ENCODE measurements at places on chromosomes 1 and 21.
A peak's percentile ranks its signal among the peaks of the same experiment; 100 is the strongest.

GRCh38 chr21:26918323-26919079 lies 48.4 kb downstream of the ADAMTS5 start:
- DNase-seq = no peak

DNA sequence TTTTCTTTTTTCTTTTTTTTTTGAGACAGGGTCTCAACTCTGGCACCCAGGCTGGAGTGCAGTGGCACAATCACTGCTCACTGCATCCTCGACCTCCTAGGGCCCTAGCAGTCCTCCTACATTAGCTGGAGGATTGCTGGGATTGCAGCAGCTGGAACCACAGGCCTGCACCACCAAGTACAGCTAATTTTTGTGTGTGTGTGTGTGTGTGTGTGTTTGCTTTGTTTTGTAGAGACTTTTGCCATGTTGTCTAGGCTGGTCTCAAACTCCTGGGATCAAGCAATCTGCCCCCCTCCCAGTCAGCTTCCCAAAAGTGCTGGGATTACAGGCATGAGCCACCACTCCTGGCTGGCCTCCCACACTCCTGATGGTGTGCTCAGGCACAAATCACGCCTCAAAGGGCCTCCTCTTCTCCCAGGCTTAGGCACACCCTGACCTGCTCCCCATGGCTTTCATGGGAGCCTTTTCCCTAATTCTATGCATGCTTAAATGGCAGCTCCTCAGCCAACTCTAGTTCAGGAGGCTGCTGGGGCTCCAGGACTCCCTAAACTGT lies 9.4 kb downstream of the FAM229A start:
- no peak for DNase-seq

DNA sequence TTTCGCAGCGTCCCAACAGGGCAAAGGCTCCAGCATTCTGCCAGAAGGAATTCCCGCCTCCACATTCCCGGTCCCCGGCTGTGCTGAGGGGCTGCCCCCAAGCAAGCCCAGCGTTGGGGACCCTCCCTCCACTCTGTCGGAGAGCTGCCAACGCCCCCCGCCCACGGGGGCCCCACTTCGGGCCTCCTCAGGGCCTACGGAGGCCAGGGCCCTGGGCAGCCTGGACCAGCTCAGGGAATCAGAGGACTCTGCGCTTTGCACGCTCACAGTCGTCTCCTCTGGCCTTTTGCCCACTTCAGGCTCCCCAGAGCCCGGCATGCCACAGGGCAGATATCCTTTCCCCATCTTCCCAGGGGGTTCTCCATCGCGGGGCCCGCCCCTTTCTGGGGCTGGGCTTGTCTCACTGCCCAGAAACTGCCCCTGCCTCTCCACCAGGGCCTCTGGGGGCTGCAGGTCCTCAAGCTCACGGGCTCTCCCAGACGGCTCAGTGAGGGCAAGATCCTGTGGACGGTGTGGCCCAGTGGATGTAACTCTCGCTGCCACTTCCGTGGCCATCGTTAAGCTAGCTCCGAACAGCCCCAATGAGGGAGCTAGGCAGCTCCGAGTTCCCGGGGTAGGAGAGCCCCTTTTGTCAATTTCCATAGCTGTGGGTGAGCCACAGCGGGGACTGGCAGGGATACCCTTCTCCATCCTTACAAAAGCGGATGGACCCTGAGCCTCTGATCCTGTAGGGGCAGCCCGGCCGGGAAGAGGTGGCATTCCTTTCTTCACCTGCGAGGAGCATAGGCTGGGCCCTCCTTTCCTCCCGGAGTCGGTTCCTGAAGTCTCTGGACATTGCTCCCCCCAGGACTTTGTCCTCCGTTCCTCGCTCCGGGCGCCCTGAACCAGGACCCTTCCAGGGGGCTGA lies 2.8 kb downstream of the ITPKB start:
- DNase-seq = no peak

DNA sequence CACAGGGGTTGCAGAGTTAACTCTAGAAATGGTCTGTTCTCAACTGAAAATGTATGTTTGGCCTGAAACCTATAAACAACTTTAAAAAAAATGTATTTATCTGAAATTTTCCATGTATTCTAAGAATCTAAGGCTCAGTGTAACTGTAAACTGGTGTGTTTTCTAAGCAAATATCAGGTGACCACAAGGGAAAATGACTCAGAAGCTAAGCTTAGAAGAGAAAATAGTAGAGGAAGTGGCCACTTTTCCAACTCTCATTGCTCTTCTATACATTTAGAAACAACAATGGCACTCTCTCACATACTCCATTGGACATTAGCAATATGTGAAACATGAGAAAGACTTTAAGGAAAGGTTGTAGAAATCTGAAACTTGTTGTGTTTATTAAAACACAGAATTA lies 7.5 kb downstream of the TNFSF18 start:
- no peak for DNase-seq

- no peak for DNase-seq
Observed at GRCh38 chr21:15135867-15136629, 71.2 kb upstream of the NRIP1 start.

DNA sequence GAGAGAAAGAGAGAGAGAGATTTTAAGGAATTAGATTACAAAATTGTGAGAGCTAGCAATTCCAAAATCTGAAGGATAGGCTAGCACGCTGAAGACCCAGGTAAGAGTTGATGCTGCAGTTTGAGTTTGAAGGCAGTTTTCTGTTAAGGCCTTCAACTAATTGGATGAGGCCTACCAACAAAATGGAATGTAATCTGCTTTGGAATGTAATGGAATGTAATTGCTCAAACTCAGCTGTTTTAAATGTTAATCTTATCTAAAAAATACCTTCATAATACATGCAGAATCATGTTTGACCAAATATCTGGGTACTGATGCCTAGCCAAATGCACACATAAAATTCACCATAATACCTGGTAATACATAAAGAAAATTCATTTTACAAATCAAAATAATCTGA lies 976.1 kb downstream of the LTN1 start:
- no peak for DNase-seq

GRCh38 chr1:39144924-39145323 lies 59.6 kb upstream of the MACF1 start:
- DNase-seq = no peak

- no peak for DNase-seq
Observed at GRCh38 chr1:76381450-76382097, 307.0 kb downstream of the ST6GALNAC3 start.

GRCh38 chr1:208131621-208132286 lies 112.4 kb downstream of the PLXNA2 start:
- no peak for DNase-seq

DNA sequence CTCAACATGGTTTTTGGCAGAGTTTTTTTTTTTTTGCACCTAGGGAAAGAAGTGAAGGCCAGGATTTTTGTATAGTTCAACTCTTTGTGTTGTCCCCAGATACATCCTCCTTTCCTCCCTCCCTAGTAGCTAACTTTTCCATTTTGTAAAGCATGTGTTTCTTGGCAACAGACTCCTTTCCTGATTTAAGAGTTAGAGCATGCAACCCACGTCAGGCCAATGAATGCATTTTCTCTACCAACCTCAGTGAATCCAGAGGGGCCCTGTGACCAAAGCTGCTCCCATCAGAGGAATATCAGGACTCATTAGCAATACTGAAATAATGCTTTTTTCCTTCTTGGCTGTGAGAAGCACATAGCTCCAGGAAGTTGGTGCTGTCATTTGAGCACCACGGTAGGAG lies 287.2 kb downstream of the LMO4 start:
- DNase-seq = no peak

GRCh38 chr1:77370583-77371306 lies 88.9 kb downstream of the AK5 start:
- DNase-seq = no peak

GRCh38 chr1:16073490-16074119 lies at the start of gene FAM131C:
Gene FAM131C, minus strand, starts transcription at chr1:16073651. Its CDS starts 209 bp downstream, at chr1:16073442.
- DNase-seq = peak; percentile 16

DNA sequence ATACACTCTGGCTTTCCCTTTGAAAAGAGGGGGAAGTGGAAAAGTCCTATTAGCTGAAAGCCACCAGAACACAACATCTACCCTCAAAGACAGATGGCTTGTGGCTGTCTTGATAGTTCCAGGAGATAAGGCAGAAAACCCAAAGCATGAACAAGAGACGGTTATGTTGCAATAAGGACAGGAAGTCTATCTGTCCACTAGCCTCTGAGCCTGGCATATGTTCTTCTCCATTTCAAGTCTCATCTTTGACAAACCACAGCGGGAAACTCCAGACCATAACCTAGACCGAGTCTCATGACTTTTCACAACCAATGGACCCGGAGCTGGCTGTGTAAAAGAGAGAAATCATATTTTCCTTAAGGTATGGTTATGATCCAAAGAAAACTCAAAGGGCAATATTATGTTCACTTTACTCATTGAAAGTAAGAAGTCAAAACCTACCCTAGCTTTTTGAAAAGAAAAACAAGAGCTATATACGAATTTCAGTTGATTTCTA lies 33.8 kb downstream of the DUSP10 start:
- peak; percentile 30 for DNase-seq

GRCh38 chr1:215617979-215618378 lies 50.9 kb downstream of the KCTD3 start:
- no peak for DNase-seq

DNA sequence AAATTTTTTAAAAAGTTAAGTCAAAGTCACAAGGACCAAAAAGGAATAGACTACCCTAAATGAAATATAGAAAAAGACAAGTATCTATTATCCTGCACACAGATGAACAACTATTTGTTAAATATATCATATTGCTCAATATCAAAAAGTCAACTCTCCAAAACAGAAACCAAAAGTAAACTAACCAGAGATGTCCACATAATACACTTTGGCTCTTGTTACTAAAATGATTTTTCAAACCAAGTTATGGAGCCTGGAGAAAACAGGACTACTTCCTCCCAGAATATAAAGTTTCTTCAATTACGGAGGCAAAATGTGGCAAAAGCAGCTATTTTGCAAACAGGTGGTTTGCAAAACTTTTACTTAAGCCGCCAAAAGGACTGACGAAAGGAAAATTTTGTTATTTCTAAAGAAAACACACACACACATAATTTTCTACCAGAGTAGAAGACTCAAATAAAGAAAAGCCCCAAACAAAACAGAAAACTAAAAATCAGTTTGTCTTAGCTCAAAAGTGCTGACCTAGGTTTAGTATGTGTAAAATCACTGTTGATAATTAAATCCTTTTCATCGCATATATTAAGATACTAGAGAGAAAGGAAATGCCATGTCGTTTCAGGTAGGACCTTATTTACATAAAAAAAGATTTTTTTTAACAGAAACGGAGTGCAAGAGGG lies 1.1 kb downstream of the DPYD start:
- DNase-seq = no peak

DNA sequence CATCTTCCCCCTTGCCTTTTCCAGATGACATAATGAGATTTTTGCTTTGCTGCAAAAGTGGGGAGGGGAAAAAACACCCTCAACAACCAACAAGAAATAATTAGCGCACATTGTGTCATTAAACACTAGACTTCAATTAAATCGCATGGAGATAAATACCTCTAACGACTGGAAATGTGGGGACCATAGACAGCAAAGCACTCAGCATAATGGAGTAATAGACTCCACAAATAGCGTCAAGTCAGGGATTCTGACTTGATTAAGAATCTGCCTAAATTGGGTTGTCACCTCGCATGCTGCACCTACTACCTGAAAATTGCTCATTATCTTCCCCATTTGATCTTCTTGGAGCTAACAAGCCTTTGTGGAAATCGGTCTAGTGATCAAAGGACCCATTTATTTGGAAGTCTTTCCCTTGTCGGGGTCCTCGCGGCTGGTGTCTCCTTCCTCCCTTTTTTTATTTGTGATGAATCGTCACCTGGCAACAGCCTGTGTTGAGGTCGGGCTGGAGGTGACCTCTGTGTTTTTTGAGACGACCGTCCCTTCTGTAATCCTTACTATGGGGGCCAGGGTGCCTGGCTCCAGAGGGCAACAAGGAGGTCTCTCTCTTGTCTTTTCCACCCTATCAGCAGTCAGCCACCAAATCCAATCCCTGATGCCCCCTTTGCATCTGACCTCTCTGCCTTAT lies 75.3 kb upstream of the IGSF21 start:
- no peak for DNase-seq

DNA sequence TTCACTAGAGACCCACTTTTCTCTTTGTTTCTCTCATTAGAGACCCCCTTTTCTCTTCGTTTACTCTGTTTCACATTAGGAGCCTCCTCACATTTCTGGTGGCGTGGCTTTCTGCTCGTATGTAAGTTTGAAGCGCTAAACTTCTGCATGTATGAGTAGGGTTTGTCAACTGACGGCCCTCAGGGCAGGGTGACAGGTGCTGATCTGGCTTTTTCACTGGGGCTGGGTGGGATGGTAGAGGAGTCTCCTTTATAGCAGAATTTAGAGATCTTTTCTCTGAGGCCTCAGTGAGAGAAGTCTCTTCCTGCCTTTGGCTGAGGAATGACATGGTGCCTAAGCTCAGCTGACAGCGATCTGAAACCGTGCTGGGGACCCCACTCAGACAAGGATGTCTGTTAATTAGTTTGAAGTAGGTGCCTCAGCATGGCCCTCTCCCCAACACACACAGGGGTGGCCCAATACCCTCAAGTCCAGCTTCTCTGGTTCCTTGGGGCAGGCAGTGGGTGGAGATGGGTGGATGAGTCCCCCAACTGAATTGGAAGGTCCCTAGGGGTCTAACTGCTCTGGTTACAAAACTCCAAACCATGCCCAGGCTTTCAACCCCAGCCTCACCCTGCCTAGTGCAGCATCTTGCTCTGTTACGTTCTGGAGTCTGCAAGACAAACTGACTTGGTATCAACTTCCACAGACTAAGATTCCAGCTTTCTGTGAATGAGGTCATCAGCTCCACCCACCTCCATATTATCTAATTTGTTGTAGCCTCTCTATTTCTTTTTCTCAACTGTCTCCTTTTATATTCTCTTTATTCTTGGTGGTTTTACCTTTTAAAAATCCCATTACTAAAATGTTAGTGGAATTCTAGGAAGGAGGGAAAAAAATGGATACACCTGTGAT lies 3.2 kb downstream of the SLC1A7 start:
- DNase-seq = no peak

DNA sequence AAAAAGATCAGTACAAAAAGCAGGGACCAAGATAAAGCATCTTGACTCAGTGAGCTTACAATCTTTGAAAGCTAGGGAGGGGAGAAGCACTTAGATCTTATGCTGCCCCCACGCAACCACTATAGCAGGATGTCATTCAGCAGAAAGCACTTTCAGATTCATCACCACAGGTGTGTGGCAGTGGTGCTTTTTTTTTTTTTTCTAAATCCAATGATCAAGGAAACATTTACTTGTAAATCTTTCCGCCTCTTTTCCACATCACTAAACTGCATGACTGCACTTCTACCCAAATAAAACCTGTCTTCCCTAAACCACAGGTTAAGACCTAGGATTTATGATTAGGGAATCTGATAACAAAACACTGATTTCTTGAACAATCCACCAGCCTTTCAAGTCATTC lies 154.8 kb downstream of the SLC45A1 start:
- peak; percentile 10 for DNase-seq

DNA sequence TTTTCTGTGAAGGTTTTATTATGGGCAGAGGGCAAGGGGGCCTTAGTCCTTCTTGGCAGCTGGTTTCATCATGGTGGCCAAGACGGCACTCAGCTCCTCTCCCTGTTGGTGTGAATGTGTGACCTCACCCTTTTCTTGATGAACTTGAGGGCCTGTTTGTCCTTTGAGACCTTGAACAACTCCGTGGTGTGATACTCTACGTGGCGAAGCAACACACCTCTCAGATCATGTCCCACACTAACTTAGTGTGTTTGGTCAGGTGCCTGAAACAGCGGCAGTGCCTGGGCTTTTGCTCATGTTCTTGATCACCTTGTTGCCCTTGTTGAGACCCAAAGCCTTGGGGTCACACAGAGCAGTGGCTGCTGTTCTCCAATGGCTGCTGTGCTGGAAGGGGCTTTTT lies 13.4 kb downstream of the L1TD1 start:
- no peak for DNase-seq

Data from stimulated activated CD8-positive, alpha-beta memory T cell treated with anti-CD3 and anti-CD28 coated beads, Interleukin-2, amount 100 ng/mL, for 48 hours (primary cell).